ENCODE measurements at places on chromosomes 11 and 22.

DNA sequence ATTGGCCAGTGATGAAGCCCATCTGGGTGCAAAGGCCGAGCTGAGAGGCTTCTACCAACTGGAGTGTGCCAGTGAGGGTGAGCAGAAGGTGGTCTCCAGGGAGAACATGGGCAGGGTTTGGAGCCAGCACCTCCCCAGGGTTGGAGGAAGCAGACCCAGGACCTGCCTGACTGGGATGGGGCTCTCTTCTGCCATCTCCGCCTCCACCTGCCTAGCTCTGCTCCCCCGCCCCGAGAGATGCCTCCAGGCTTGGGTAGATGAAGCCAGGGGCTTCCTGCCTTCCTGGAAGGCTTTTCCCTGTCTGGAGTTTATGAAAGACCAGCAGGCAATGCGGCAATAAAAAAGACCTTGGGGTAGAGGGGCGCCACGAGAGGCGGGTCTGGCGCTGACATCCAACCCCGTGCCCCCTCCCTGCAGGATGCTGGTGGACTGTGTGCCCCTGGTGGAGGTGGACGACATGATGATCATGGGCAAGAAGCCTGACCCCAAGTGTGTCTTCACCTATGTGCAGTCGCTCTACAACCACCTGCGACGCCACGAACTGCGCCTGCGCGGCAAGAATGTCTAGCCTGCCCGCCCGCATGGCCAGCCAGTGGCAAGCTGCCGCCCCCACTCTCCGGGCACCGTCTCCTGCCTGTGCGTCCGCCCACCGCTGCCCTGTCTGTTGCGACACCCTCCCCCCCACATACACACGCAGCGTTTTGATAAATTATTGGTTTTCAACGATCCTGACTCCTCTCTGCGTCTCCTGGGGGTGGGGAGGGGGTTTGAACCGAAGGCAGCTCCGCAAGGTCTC lies 3.3 kb downstream of the SELENOM start:
- DNase-seq: no peak

GRCh38 chr11:36540998-36541397 lies 26.8 kb upstream of the RAG1 start:
- peak; percentile 52 for DNase-seq

- no peak for DNase-seq
Observed at GRCh38 chr11:94926698-94927237, 46.6 kb downstream of the CWC15 start.

DNA sequence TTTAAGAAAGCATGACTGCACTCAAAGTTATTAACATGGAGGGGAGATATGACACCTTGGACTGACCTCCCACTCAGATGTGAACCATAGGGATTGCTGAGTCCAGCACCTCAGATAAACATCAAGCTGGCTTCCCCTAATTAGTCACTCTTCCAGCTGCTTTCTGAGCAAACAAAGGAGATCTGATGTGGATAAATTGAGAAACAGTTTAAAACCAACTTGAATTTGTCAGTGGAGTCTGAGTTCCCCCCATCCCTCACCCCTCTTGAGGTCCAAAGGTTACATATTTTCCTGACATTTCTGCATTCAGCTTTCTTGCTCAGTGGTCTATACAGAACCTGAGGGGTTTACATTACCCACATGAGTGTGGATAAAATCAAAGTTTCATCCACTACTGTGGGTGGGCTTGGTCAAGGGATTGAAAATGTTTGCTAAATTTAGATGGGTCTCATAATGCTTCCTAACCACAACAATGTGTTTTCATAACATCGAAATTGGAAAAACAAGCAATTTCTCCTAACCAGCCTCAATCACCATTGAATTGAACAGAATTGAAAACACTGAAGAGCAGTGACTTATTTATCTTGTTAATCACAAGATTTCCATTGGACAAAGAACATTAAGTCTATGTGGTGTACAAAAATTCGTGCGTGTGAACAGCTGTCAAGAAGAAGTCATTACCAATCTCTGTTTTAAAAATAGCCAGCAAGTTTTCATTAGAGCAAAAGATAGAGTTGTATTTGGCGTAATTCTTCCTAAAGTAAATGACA lies 292.3 kb downstream of the METTL15 start:
- no peak for DNase-seq

GRCh38 chr11:96307776-96308140 lies 35.2 kb downstream of the MAML2 start:
- DNase-seq: no peak

DNA sequence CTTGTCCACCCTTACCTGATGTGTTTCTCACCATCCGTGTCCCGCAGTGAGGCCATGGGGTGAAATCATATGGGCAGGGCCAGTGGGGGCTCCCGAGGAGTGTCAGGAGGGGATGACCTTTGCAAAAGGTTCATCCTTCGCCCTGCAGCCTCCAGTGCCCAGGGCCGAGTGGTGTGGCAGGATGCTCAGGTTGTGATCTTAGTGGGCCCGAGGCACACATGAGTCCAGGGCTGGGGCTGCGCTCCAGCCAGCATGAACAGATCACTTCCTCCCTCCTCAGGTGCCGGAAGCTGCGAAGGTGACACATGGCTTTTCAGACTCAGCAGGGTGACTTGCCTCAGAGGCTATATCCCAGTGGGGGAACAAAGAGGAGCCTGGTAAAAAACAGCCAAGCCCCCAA lies 2.8 kb upstream of the FKBP2 start:
- no peak for DNase-seq

GRCh38 chr11:37107831-37108230 lies 509.8 kb upstream of the RAG2 start:
- DNase-seq: no peak

DNA sequence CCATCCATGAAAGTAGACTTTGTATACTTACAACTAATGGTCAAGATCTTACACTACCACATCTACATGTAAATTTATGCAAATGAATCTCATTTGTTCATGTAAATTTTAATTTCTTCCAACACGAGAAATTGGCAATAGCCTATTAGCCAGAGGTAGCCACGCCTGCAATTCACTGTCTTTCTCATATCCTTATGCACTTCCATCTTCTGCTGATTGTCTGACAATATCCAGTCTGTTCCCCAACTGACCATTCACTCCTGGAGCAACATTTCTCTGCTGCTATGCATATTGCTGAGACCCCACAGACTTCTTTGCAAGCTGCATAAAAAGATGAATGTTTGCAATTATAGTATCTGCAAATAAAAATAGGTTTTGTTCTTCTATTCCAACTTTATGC lies 2.5 kb downstream of the NNMT start:
- no peak for DNase-seq

- DNase-seq: no peak
Observed at GRCh38 chr22:41638124-41638523, 17.0 kb downstream of the XRCC6 start.

DNA sequence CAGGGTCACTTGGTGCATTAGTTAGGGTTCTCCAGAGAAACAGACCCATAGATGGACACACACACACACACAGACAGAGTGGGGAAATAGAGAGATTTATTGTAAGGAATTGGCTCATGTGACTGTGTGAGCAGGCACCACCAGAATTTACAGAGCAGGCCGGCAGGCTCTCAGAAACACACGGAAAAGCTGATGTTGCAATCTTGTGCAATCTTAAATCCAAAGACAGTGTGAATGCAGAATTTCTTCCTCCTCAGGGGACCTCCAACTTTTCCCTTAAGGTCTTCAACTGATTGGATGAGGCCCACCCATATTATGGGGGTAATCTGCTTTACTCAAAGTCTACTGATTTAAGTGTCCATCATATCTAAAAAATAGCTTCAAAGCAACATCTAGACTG lies 49.8 kb downstream of the APIP start:
- no peak for DNase-seq

DNA sequence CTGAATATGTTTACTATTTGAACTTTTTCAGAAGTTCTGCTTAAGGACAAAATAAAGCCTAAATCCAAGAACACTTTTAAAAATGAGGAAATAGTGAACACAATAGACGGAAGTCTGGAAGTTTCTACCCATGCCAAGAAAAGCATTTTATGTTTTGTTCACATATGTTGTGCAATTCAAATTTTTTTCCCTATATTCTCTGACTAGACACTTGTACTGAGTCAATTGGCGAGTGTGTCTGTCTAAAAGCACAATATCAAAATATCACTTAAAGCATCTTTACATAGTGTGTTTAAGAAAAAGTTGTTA lies 29.2 kb downstream of the INCENP start:
- no peak for DNase-seq

DNA sequence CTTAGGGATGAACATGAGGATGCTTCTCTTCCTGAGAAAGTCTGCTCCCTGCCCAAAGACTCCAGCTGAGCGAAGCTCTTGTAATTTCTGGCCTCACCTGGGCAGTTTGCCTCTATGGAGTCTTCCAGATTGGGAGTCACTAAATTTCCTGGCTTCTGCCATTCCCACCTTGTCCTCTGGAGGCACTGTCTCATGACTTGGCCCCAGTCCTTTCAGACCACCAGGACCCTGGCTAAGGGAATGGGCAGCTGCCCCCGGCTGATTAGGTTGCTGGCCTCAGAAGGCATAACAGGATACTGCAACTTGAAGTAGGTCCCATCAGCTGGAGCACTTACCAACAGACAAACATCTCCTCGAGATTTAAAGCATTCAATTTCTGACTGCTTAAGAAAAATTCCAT lies 128.1 kb upstream of the SPON1 start:
- DNase-seq: no peak

GRCh38 chr11:66230156-66230555 lies 38.3 kb upstream of the RAB1B start:
- no peak for DNase-seq

DNA sequence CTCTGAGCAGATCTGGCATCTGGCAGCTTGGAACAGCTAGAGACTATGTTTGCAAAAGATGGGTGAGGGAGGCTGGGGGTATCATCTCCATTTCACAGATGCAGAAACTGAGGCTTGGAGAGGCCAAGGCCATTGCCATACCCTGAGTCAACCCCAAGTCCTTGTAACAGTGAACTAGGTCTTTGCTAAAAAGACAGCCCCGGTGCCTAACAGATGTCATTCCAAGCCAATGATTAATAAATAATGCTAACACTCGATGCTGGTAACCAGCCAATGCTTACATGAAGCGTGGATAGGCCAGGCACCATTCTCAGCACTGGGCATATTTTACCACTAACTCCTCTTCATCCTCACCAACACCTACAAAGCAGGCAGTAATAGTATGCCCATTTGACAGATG lies 164.0 kb downstream of the MN1 start:
- no peak for DNase-seq

DNA sequence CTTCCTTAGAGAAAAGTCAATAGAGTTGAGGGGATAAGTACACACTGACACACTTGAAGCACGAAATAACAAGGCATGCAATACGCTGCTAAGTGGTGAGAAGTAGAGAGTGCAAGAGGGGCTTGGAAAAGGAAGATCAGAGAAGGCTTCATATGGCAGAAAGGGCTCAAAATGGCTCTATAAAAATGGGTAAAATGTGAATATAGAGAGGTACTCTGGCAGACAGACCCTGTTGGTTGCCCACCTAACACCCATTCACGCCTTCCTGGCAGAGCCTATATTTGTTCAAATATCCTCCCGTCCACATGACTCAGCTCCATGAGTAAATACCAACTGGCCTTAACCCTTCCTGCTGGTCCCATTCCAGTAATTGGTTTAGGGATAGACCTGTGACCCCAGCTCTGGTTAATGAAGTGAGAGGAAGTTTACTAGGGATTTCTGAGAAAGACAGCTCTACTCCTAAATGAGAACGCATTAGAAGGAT lies 38.9 kb upstream of the CCDC34 start:
- DNase-seq: no peak

DNA sequence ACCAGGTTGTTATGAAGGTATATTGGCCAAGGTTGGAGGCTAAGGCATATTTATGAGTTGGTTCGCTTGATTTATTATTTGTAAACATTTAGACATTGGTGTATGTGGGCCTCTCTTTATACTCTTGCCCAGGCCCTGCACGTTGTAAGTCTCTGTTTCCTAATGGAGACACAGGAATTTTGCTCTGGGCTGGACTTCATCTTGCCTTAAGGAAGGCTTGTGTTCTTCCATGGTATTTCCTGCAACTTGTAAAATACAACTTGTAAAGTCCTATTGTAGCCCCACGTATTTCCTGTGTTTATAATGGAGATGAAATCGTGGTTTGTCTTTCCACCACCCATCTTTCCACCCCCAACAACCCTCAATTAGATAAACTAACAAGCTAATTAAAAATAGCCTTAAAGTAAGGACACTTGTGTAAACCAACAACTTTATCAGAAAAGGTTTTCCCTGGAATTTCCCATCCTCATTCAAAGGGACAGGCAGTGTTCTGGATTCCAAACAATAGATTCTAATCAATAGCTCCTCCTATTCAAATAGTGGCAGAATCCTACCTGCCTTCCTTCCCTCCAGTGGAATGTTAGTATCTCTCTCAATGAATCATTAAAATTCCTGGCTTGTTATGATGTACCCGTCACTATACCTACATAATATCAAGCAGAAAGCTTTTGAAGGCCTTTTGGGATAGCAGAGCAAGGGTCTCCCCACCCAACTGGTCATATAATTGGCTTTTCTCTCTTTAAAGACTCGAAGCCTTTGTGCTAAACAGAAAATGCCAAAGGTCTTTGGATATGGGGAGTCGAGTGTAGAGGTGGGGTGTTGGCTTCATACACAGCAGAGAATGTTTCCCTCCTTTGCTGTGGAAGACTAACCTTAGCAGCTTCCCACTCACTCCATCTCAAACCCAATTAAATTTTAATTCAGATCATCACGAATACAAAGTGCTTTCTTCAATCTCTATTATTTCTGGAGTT lies 77.1 kb downstream of the UBASH3B start:
- no peak for DNase-seq

DNA sequence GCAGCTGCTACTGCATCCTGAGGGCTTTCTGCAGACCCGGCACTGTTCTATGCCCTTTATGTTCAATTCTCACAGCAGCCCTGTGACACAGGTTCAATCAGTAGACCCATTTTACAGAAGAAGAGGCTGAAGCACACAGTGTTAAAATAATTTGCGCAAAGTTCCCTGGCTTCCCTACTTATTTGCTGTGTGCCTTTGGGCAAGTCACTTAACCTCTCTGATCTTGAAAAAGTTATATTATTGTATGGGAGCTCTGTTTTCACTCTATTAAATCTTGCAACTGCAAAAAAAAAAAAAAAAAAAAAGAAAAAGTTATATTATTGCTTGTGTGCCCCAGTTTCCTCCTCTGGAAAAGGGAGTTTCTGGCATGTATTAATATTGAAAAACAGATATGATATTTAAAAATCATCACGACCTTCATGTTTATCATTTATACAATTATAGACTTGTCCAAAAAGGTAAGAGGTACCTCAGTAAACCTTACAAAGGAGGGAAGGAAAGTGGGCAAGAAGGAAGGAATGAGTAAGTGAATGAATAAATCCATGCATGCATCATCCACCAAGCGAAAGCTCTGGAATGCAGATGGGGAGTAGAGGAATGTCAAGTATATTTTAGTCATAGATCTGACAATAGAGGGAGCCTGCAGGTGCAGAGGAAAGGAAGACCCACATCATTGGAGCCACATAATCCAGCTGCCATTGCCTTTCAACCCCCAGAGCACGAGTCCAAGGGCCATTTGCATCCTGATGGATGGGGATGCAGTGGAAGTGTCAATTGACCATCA lies 21.2 kb upstream of the ISX start:
- no peak for DNase-seq

Measured in NCI-H2107 (cell line).